ENCODE measurements at places on chromosomes 1 and 21. TPM values are rescaled to one million over a fixed set of nuclear protein-coding genes. Genes with fewer than 3 reads are reported as not detected.
A peak's percentile ranks its signal among the peaks of the same experiment; 100 is the strongest.

GRCh38 chr1:19360432-19360831, 48.3 kb downstream of the SLC66A1 start:
- H3K27me3 ChIP-seq, result no peaks in the 10 kb centered on the region
- peaks cover 8% of the 10 kb centered on the region for H3K36me3 ChIP-seq

GRCh38 chr1:216119600-216119999, 303.6 kb downstream of the USH2A start:
- no peak for DNase-seq
- no peaks in the 10 kb centered on the region for H3K36me3 ChIP-seq
- H3K4me1 ChIP-seq, result no peaks in the 10 kb centered on the region
- no peak overlapping the region for H3K4me3 ChIP-seq

MAP3K21 gene
- 1.4 TPM for total RNA-seq

GRCh38 chr1:93770640-93771039, 89.0 kb upstream of the BCAR3 start:
- no peaks in the 10 kb centered on the region for H3K36me3 ChIP-seq
- H3K27ac ChIP-seq, result no peak overlapping the region
- no peak overlapping the region for H3K4me3 ChIP-seq
- peaks cover 2% of the 10 kb centered on the region for H3K27me3 ChIP-seq
- H3K4me1 ChIP-seq, result peaks cover 12% of the 10 kb centered on the region

- no peak for DNase-seq
- no peak overlapping the region for H3K27ac ChIP-seq
- H3K27me3 ChIP-seq, result no peaks in the 10 kb centered on the region
- H3K36me3 ChIP-seq, result no peaks in the 10 kb centered on the region
- H3K4me3 ChIP-seq, result no peak overlapping the region
- H3K4me1 ChIP-seq, result peaks cover 9% of the 10 kb centered on the region
Observed at GRCh38 chr1:72286401-72286800, 4.1 kb upstream of the NEGR1 start.

AKT3 gene
- 94.5 TPM for total RNA-seq

DNA sequence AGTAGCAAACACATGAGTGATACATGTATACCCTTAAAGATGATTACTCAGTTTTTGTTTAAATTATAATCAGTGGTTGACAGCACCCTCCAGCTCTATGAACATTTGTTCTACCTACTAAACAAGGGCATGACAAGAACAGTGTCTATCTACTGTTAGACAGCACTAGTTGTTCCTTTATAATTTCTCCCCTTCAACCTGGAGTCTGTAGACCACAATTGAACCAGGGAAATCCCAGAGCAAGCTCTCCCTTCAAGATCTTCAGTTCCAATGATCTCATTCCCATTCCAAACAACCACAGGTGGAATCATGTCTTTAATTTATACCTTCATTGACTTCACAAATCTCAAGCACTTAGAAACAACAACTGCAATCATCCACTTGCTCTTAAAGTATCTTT, 216.1 kb downstream of the HHIPL2 start:
- no peak for DNase-seq
- H3K4me3 ChIP-seq, result no peak overlapping the region
- H3K27ac ChIP-seq, result no peak overlapping the region
- H3K36me3 ChIP-seq, result no peaks in the 10 kb centered on the region
- H3K4me1 ChIP-seq, result no peaks in the 10 kb centered on the region
- H3K27me3 ChIP-seq, result no peaks in the 10 kb centered on the region

CRNN gene
- total RNA-seq, result not detected

DNA sequence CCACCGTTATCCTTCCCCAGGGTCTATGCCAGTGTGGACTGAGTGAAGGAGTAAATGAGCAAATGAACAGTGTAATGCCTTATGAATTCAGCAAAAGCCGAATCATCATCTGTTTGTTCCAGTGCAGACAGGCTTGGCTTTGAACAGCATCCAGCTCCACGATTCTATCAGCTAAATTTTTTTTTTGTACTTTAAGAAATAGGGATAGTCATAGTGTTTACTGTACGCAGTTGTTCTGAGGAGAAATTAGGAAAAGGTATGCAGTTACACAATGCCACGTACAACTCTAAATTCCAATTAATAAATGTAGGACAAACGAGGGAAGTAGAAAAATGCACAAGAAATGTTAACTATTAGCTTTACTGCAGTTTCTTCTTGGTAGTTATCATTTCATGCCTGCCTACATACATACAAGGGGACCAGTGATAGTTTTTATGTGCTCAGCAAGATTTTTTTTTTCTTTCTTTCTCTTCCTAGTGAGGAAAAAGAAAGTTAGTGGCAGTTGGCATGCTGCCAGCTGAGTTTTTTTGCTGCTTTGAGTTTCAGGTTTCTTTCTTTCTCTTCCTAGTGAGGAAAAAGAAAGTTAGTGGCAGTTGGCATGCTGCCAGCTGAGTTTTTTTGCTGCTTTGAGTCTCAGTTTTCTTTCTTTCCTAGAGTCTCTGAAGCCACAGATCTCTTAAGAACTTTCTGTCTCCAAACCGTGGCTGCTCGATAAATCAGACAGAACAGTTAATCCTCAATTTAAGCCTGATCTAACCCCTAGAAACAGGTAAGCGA, at the start of gene IFI44L:
Gene IFI44L, plus strand, starts transcription at position 646 of the 777 bp plus-strand sequence. CDS start 7,468 bp downstream, outside the sequence.
- peak; percentile 35 for DNase-seq
- H3K27me3 ChIP-seq, result no peaks in the 10 kb centered on the region
- peak within 1 kb of the TSS; percentile 81 for H3K27ac ChIP-seq

PLCH2 gene
- 59.1 TPM for total RNA-seq

DNA sequence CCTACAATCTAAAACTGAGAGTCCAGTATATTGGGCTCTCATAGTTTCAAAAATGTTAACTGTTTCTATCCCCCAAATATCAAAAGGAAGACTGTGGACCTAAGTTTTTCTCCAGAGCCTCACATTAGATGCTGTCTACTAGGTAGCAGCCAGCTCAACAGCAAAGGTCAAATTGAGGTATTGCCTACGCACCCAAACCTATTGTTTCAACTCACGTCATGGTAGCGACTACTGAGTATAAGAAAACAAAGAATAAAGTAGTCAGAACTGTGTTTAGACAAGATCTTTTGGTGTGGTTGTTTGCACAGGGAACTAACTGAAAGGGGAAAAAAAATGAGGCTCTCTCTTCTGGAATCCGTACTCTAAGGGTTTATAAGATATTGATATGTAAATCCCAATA, 173.2 kb downstream of the LBR start:
- H3K27me3 ChIP-seq, result no peaks in the 10 kb centered on the region
- H3K27ac ChIP-seq, result no peak overlapping the region
- H3K36me3 ChIP-seq, result no peaks in the 10 kb centered on the region

GRCh38 chr1:77783141-77783540, 3.7 kb downstream of the MIGA1 start:
- H3K27ac ChIP-seq, result no peak overlapping the region
- DNase-seq, result no peak
- peaks cover 16% of the 10 kb centered on the region for H3K4me1 ChIP-seq
- peaks cover 21% of the 10 kb centered on the region for H3K36me3 ChIP-seq
- H3K27me3 ChIP-seq, result no peaks in the 10 kb centered on the region

DNA sequence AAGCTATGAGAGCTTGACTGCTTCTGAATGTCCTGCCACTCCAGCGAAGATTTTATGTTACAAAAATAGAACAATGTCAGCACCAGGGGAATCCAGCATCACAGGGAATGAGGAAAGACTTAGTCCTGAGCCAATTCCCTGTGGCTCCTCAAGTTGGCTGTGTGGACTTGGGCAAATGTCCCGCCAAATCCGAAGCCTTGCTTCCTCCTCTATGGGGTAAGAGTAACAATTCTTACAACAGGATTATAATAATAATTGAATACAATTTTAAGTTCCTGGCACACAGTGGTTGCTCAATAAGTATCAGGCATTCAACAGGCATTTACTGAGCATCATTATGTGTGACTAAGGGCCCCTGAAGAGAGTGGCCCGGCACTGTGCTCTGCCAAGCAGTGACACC, 44.4 kb downstream of the STPG1 start:
- no peak for DNase-seq
- peaks cover 3% of the 10 kb centered on the region for H3K36me3 ChIP-seq
- H3K27me3 ChIP-seq, result no peaks in the 10 kb centered on the region

- no peaks in the 10 kb centered on the region for H3K36me3 ChIP-seq
- H3K27ac ChIP-seq, result no peak overlapping the region
- H3K4me3 ChIP-seq, result no peak overlapping the region
- no peak for DNase-seq
- no peaks in the 10 kb centered on the region for H3K27me3 ChIP-seq
Observed at GRCh38 chr1:185535621-185536020, 198.6 kb upstream of the HMCN1 start.

- no peaks in the 10 kb centered on the region for H3K36me3 ChIP-seq
- peak; percentile 91 for DNase-seq
- peak within 1 kb of the TSS; percentile 88 for H3K4me3 ChIP-seq
- H3K27ac ChIP-seq, result peak within 1 kb of the TSS; percentile 36
- H3K27me3 ChIP-seq, result peaks cover 48% of the 10 kb centered on the region
Observed at GRCh38 chr1:2049718-2050431, at the start of gene PRKCZ. PRKCZ (plus strand) TSS chr1:2050411; CDS start chr1:2050631, 220 bp downstream.

DNA sequence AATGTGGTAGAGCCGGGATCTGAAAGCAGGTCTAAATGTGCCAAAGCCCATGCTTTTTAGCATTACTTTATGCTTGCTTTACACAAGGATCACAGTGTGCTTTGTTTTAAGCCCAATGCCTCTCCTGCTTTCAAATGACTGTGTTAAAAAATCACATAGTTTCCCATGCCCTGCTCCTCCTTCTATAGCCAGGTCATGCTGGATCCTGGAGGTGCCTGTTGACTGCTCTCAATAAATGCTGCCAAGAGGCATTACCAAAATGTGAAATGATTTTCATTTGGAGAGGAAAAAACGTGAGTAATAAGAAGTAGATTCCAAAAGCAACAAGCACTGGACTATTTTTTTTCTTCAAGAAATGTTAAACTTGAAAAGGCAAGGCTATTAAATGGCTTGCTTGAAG, 420.7 kb upstream of the USP24 start:
- no peak overlapping the region for H3K27ac ChIP-seq
- H3K36me3 ChIP-seq, result no peaks in the 10 kb centered on the region
- no peaks in the 10 kb centered on the region for H3K4me1 ChIP-seq
- DNase-seq, result no peak
- H3K27me3 ChIP-seq, result no peaks in the 10 kb centered on the region

TBX15 gene
- not detected for total RNA-seq

- no peaks in the 10 kb centered on the region for H3K4me1 ChIP-seq
- H3K27ac ChIP-seq, result no peak overlapping the region
- no peak overlapping the region for H3K4me3 ChIP-seq
- H3K36me3 ChIP-seq, result no peaks in the 10 kb centered on the region
- no peaks in the 10 kb centered on the region for H3K27me3 ChIP-seq
- DNase-seq, result no peak
Observed at GRCh38 chr1:186420923-186421322, 40.0 kb downstream of the PDC start.

- peaks cover 49% of the 10 kb centered on the region for H3K4me1 ChIP-seq
- no peaks in the 10 kb centered on the region for H3K27me3 ChIP-seq
Observed at GRCh38 chr1:84164161-84164560, 20.1 kb downstream of the PRKACB start.

- H3K4me3 ChIP-seq, result no peak overlapping the region
- no peaks in the 10 kb centered on the region for H3K36me3 ChIP-seq
- H3K27ac ChIP-seq, result no peak overlapping the region
- no peak for DNase-seq
- no peaks in the 10 kb centered on the region for H3K4me1 ChIP-seq
Observed at GRCh38 chr1:223616586-223616985, 48.9 kb downstream of the CAPN8 start.

DNA sequence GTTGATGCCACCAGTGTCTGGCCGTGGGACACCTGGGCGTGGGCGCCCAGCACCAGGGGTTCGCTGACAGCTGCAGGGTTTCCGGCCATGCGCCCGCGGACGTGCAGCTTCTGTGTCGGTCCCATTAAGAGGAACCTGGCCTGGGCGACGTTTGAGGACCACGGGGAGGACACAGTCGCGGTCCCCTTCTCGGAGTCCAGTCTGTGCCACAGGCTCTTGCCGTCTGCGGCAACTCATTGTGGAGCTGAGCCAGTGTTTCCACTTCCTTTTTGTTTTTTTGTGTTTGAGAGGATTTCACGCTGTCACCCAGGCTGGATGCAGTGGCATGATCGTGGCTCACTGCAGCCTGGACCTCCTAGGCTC, 1.6 kb upstream of the C1orf159 start:
- no peak overlapping the region for H3K4me3 ChIP-seq
- peaks cover 3% of the 10 kb centered on the region for H3K4me1 ChIP-seq
- no peak for DNase-seq

- DNase-seq, result no peak
- H3K4me3 ChIP-seq, result no peak overlapping the region
- no peaks in the 10 kb centered on the region for H3K27me3 ChIP-seq
Observed at GRCh38 chr1:230701434-230701833, 12.5 kb downstream of the AGT start.

DNA sequence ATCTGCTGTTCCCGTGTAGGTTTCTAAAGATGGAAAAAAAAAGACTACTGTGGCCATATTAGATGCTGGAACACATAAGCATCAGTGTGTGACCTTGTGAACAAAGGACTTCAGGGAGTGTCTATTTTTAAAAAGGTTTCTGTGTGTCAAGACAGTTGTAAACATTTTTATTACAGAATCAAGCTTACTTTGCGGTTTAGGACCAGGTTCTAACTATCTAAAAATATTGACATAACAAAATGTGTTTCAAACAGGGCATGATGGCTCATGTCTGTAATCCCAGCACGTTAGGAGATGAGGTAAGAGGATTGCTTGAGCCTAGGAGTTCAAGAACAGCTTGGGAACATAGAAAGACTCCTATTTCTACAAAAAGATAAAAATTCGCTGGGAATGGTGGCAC, 7.1 kb upstream of the DDI2 start:
- no peak overlapping the region for H3K27ac ChIP-seq
- no peaks in the 10 kb centered on the region for H3K4me1 ChIP-seq

- H3K4me1 ChIP-seq, result no peaks in the 10 kb centered on the region
- H3K27me3 ChIP-seq, result no peaks in the 10 kb centered on the region
- no peaks in the 10 kb centered on the region for H3K36me3 ChIP-seq
- no peak for DNase-seq
- no peak overlapping the region for H3K4me3 ChIP-seq
- H3K27ac ChIP-seq, result no peak overlapping the region
Observed at GRCh38 chr1:180881806-180882509, 30.7 kb upstream of the KIAA1614 start.

CELA2A gene
- not detected for total RNA-seq

GRCh38 chr1:183635099-183635605, 431 bp downstream of the ARPC5 start:
- peaks cover 15% of the 10 kb centered on the region for H3K36me3 ChIP-seq
- H3K27ac ChIP-seq, result peak overlapping the region; percentile 68
- H3K27me3 ChIP-seq, result no peaks in the 10 kb centered on the region

DNA sequence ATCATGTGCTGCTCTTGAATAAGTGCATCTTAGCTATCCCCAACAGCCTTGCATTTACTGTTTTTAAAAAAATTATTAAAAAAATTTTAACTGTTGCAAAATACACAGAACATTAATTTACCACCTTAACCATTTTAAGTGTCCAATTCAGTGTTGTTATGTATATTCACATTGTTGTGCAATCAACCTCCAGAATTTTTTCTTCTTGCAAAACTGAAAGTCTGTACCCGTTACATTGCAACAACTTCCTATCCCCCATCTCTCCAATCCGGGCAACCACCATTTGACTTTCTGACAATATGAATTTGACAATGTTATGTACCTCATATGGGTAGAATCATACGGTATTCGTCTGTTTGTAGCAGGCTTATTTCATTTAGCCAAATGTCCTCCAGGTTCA, 83.1 kb downstream of the FMN2 start:
- H3K4me3 ChIP-seq, result no peak overlapping the region
- no peak overlapping the region for H3K27ac ChIP-seq
- DNase-seq, result no peak
- H3K36me3 ChIP-seq, result no peaks in the 10 kb centered on the region

GRCh38 chr1:165631342-165632151, 513 bp downstream of the MGST3 start:
- peak overlapping the region; percentile 30 for H3K27ac ChIP-seq
- H3K4me1 ChIP-seq, result peaks cover 11% of the 10 kb centered on the region
- H3K27me3 ChIP-seq, result no peaks in the 10 kb centered on the region
- peak overlapping the region; percentile 69 for H3K4me3 ChIP-seq
- no peaks in the 10 kb centered on the region for H3K36me3 ChIP-seq
- DNase-seq, result peak; percentile 16

Data from T-cell (primary cell).